Fibroblast of the conjunctiva (primary cell): ENCODE measurements at places on chromosomes 2 and 18.

GRCh38 chr2:152086231-152086630 lies 12.6 kb downstream of the CACNB4 start:
- no peak for DNase-seq

DNA sequence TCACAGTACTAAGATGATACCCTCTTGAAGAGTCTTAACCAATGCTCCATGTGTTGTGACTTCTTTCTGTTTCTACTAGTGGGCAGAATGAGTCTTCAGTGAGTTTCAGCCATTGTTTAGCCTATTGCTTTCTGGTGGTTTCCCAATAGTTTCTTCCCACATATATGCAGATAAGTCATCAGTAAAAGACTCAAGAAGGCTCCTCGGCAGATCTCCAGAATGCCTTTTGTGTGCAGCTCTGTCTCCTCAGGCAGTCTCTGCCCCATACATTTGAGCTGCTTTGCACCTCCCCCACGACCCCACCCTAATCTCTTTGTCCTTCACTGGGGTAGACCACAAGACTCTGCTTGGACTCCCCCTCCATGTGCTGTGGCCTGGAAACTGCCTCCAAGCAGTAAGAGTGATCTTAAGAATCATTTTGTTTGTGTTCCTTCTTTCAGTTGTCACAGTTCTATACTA lies 71.6 kb upstream of the CHRNA1 start:
- DNase-seq, result peak; percentile 94

DNA sequence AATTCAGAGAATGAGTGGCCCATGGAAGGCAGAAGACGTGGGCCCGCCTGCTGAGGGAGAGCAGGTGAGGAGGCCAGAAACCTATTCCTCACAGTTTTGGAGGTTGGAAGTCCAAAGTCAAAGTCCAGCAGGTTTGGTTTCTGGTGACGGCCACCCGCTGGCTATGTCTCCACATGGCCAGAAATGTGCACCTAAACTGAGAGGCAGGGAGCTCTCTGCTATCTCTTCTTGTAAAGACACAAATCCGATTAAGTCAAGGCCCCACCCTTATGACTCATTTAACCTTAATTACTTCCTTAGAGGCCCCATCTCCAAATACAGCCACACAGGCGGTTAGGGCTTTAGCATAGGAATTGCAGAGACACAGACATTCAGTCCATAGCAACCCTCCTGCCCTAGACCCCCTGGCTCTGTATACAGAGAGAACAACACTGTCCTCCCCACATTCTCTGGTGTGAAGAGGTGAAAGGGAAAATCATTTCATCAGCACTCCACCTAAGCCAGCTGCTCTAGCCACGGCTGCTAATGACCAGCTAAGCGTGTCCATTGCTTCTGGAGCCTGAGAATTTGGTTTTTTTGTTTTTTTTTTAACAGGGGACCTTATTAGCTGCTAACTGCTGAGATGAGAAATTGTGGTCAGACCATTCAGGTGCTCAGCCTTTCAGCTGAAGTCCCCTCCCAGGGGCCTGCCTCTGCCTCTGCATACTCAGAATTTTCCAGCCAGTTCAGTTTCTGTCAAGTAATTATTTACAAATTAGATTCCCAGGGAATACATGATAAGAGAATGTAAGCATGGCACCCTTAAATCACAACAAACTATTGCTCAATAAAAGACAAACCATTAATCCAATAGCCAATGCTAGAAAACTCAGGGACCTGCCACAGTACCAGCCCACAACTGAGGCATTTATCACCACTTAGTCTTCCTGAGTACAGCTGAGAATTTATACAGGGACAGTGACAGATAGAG lies 368.7 kb upstream of the ID2 start:
- no peak for DNase-seq

GRCh38 chr18:9422816-9423519 lies 52.3 kb upstream of the RALBP1 start:
- no peak for DNase-seq
